Effector CD4-positive, alpha-beta T cell (primary cell): ENCODE measurements at places on chromosomes 16 and 17.

- no peak for DNase-seq
Measured at GRCh38 chr17:55500103-55500502, 11.1 kb downstream of the SMIM36 start.

DNA sequence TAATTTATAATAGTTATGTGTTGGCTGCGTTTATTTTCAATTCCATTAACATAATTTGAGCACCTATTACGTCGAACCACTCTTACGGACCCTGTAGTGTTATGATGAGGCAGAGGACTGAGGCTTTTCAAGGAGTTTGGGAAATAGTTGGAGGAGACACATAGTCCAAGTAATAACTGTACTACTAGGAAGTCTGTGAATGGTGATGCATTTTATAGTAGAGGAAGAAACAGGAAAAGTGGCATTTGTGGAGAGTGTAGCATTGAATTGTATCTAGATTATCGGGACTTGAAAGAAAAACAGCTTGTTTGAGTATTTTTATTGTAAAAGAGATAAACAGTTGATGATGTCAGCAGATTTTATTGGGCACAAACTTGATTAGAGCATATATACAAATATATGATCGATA, 1.7 kb downstream of the NFATC3 start:
- no peak for DNase-seq

DNA sequence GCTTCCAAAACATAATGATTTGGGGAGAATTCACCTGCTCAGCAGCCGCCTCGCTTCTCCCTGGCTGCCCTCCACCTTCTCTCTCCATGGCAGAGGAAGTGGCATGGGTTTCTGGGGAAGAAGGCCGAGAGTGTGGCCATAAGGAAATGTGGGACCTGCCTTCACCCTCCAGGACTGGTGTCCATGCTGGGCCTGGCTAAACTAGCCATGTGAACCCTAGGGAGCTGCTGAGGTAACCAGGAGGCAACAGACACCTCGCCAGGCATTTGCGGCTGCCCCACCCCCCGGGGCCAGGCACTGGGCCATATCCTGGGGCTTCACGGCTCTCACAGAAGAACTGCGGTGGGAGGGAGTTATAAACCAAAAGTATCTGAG, 9.9 kb upstream of the CMTM4 start:
- DNase-seq = no peak

GRCh38 chr17:53137869-53138268, 684.9 kb upstream of the KIF2B start:
- DNase-seq = no peak

DNA sequence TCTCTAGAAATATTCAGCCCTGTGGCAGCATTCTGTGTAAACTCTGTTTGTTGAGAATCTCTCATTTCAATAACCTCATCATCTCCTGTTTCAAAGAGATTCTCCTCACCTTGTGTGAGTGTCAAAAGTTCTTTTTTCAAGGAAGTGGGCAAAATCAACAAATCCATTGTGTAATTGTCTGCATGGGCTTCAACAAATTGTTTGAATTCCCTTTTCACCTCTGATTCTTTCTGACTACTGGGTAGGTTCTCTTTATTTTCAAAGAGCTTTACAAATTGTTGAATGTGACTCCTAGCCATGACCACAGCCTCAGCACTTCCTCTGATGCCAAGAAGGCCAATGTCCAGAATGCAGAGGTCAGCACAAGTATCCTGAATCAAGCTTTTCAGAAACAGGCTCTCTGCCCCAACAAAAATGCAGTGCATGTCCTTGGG, 48.0 kb downstream of the N4BP1 start:
- DNase-seq = no peak

- no peak for DNase-seq
Measured at GRCh38 chr16:24995469-24995868, 19.7 kb downstream of the ARHGAP17 start.

DNA sequence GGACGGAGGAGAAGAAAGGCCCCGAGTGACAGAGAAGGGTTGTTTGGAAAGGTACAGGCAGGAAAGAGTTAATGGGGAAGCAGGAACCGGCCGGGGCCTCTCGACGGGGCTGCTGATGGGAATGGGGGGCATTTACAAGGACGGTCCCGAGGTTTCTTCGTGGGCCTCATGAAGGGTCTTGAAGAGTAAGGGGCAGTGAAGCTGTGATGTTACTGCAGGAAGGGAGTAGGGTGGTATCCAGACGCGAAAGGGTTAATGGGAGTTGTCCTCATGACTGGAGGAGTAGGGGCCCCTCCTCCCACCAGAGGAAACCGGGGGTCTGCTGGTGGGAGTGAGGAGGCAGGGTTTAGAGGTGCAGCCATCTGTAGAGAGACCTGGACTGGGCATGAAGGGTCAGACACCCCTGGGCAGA, 481 bp downstream of the PDK2 start:
- DNase-seq = no peak

DNA sequence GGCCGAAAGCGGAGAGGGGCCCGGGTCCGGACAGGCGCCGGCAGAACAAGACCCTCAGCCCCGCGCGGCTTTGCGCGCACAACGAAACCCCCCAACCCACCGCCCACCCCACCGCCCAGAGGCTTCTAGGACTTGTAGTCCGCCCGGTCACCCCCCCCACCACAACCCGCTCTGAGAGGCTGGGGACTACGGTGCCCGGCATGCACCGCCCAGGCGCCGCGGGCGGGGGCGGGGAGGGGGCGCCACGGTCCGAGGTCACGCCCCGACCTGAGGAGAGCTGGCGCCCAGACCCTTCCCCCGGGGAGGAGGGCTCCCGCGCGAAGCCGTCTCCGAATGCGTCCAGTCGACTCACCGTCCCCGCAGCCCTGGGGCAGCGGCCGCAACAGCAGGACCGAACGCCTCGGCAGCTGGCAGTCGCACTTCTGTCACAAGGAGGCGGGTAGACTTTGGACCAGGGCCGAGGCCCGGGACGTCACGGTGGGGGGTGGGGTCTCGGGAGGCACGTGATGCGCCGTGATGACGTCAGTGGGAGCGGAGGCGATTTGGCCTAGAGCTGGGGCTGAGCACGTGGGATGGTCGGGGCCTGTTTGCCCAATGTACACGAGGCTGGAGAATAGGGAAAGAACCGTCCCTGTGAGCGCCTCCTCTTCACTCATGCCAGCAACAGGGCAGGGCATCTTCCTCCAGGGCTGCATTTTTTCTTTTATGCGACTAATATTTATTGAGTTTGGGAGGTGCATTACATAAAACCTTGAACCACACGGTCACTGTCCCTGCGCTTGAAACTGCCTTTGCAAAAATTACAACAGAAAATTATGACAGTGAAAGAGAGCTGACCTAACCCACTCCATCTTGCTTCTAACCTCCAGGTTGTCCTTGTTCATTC, at the start of gene CDIP1:
Gene CDIP1, minus strand, starts transcription at position 424 of the 886 bp plus-strand sequence. CDS start 24,643 bp downstream, outside the sequence.
- DNase-seq = peak; percentile 88

- DNase-seq = no peak
Measured at GRCh38 chr17:43027091-43028032, 2.3 kb downstream of the RND2 start.
